ENCODE measurements at places on chromosomes 1 and 21.

DNA sequence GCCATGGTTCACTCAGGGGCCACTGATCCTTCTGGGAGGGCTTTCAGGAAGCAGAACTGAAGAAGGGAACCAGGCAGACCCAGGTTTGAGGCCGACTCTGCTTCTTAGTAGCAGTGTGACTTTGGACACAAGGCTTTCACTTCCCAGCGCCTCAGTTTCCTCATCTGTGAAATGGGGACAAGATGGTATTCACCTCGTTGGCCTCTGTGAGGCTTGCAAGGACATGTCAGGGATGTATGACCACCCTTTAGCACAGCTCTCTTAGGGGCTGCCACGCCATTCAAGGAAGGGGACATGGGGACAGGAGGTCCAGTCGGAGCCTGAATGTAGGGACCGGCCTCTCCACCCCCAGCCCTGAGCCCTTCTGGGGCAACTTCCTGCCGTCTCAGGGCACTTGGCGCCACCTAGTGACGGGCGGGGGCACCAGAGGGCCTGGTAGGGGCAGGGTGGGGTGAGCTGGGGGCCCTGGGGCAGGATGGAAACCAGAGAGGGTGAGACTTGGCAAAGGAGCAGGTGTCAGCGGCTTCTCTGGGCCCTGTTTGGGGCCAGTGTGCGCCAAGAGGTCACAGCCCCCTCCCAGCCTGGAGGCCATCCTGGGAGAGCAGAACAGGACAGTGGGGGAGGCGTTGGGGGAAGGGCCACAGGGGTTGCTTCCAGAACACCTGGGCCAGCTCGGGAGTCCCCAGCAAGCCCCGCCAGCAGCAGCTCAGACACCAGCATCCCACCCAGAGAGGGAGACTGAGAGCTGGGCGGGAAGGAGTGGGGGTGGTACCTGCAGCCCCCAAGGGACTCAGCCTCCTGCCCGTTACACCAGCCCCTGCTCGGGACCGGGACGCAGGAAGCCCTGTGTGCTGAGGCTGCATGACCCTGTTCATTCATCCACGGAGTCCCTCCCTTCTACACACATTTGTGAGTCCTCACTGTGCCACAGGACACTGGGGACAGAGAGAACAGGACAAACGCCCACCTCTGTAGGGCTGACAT lies 102.5 kb upstream of the TARDBP start:
- DNase-seq = peak; percentile 55

GRCh38 chr1:156838972-156839371 lies 19.9 kb downstream of the INSRR start:
- DNase-seq = no peak

- DNase-seq = no peak
These were observed 66.3 kb upstream of the LRRC8D start for GRCh38 chr1:89754518-89754917.

DNA sequence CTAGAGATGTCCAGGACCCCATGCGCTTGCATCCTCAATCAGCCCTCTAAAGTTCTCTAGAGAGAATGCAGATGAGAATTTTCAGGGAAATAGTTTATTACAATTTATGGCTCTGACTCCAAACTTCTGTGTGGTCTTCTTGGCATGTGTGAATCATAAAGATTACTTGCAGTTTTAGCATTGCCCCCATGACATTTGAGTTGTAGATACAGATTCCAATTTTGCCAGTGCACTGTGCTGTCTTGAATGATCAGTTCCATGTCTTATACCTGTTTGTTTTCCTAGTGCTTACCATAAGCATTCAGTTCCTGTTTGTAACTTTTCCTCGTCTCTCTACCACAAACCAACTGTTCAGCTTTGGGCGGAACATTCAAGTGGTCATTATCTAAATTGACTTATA lies 4.8 kb downstream of the KRTAP21-3 start:
- no peak for DNase-seq

- DNase-seq = no peak
These were observed 16.2 kb downstream of the SDCCAG8 start for GRCh38 chr1:243271996-243272395.

DNA sequence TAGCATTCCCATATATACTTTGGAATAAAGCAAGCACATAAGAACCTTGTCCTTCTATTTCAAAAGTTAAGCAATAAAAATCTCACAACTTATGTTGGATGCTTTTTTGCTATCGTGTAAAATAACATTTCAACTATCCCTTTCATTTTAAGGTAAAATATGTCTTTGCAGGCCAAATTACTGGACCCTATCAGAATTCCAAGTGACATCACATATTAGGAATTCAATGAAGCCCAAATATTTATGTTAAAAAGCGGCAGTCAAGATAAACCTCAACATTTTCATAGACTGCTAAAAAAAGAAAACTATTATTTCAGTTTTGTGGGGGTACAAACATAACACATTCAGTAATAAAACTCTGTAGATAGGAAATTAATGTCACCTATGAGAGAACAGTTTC lies 252.0 kb downstream of the KCTD3 start:
- no peak for DNase-seq

DNA sequence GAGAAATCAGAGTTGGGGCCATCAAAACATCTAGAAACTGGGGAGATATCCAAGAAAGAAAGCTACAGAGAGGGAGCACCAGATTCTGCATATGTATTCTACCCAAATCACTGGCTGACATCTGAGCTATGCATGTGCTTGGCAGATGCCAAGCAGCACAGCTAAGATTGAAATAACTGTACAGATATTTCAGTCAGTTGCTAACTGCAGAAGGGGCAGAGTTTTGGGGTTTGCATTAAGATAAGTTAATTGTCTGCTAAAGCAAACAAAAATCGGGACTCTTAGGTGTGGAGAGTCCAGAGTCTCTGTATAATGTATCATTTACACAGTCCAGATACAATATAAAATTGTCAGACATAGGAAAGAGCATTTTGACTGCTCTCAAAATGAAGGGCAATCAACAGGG lies 437.1 kb downstream of the PTBP2 start:
- DNase-seq = no peak

GRCh38 chr1:57324388-57324787 lies 99.5 kb downstream of the DAB1 start:
- DNase-seq = no peak

- DNase-seq = peak; percentile 94
These were observed at the start of gene LYPLA2 for GRCh38 chr1:23790696-23791515. LYPLA2 (plus strand) TSS chr1:23791145; CDS start chr1:23792683, 1,538 bp downstream.

DNA sequence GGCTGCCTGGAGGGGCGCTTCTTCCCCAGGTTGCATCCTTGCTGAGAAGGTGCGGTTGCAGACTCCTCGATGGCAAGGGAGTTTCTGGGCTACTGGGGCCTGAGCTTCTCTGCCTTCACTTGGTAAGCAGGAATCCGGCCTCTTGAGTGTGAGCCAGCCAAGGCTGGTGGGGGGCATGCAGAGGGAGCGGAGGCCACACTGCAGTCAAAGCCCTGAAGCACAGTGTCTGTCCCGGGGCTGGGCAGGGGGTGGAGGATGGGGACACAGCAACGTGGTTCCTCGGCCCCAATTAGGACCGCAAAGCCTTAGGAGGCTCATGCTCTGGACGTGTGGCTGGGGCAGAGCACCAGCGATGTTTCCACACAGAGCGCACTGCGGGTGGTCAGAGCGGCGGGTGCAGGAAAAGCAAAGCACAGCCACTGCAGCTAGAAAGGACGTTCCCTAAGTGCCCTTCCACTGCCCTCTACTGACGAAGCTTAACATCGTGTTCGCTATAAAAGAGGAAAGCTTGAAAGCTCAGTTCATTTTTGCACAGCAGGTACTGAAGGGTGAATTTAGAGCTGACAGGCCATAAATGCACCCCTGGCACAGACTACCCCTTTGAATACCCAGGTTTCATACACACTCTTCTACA lies 60.7 kb upstream of the COG2 start:
- peak; percentile 11 for DNase-seq

- peak; percentile 84 for DNase-seq
These were observed 3.9 kb upstream of the PGLYRP4 start for GRCh38 chr1:153352523-153352922.

GRCh38 chr1:41783189-41783639 lies 135.5 kb downstream of the HIVEP3 start:
- DNase-seq = peak; percentile 48

DNA sequence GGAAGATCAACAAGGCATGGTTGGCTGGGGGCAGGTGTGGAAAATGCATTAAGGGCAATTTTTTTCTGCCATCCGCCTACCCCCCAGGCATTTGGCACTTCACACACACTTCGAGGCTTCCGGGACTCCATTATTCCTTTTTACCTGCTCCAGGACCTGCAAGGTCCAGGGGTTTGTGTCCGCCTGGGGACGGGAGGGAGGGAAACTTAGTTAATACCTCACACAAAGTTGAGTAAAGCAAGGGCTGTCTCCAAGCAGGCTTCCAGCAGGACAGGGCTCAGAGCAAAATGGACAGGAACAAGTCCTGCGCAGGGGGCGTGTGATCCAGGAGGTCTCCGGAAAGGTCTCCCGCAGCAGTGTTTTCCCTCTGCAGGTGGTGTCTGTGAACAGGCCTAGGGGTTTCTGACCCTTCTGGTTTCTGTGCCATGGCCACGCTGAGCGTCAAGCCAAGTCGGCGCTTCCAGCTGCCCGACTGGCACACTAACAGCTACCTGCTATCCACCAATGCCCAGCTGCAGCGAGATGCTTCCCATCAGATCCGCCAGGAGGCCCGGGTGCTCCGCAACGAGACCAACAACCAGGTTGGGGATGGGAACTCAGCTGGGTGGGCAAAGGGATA lies 712 bp downstream of the TEKT2 start:
- DNase-seq = no peak

DNA sequence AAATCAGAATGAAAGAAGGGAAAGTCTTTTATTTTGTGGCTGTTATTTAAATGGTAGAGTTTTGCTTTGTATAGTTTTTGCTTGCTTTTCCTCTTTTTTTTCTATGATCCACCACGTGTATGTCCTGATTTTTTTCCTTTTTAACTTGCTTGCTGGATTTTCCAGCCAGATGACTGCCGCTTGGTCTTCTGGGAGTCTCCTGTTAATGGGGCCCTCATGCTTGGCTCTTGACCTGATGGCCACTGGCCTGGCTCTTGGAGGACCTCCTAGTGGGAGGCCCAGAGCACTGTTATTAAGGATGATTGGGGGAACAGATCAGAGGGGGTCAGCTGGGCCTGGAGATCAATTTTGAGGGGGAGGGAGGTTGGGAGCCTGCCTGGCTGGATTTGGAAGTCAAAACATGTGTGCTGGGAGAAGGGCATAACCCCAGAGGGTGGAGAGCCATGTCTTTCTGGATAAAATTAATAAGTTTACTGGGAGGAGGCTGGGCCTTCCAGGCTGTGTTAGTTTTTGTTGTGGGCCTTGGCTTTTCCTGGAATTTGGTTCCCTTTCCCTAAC lies 1.2 kb downstream of the FGGY start:
- no peak for DNase-seq

DNA sequence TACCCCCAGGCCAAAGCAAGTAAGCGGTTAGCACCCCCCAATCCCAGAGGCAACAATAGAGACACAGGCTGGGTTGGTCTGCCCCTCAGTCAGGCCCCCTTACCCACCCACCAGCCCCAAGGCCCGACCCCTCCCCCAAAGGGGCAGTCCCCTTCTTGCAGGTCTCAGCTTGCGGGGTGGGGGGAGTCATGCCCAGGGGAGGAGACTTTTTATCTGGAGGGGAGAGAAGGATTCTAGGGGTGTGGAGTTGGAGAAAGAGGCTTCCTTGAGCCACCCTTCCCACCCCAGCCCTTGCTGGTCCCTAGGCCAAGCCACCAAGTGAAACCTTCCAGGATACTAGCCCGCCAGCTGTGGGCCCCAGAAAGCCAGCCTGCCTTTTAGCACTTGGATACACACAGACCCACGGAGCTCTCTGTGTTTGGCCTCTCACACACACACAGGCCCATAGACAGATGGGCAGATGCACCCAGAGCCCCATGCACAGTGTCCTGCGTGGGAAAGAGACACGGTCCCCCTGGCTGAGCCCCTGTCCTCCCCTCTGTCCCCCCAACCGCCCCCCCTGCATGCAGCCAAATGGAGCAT lies 7.1 kb downstream of the TMEM54 start:
- DNase-seq = no peak

- DNase-seq = no peak
These were observed 154.6 kb downstream of the PLA2G4A start for GRCh38 chr1:186983327-186983726.

- DNase-seq = no peak
These were observed 394 bp upstream of the GRHL3 start for GRCh38 chr1:24318615-24319311.

DNA sequence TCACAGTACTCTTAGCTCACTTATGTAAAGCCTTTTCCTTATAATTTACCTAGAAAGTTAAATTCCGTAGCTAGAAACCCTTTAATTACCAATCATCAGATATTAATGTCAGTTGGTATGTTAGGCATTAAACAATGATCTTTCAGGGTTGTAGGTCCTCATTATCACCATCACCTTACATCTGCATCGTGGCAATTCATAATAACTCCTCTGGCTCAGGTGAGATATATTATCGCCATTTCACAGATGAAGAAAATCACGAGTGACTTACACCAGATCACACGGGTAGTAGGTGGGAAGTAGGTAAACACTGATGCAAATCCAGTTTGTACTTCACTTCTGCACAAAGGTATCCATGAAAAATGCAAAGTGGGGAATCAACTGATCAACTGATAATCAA lies 639 bp downstream of the NUP133 start:
- no peak for DNase-seq

DNA sequence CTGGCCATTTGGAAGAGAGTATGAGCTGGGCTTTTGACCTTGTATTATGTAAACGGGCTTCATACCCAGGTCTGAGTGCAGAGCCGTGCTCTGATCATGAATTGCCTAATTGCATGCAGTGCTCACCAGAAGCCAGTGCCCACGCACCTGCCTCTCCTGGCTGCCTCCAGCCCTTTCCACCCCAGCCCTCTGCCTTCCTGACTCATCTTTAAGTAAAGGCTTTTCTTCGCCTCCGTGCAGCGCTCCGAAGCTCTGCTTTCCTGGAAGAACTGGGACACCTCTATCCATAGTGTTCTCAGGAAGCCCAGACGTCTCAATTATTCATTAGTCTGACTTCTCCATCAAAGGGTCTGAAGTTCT lies 413.7 kb downstream of the PTPRU start:
- DNase-seq = no peak

DNA sequence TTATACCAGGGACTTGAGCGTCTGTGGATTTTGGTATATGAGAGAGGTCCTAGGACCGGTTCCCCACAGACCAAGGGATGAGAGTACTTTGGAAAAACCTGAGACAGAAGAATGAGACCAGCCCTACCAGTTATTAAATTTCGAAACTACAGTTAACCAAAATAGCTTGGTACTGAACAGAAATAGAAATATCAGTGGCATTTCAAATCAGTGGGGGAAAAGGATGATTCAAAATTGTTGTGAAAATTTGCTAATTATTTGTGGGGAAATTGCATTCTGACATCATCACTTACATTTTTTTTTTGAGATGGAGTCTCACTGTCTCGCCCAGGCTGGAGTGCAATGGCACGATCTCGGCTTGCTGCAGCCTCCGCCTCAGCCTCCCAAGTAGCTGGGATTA lies 8.2 kb downstream of the EXOC8 start:
- no peak for DNase-seq

- peak; percentile 94 for DNase-seq
These were observed 11.9 kb upstream of the CPLANE2 start for GRCh38 chr1:16248603-16249516.

DNA sequence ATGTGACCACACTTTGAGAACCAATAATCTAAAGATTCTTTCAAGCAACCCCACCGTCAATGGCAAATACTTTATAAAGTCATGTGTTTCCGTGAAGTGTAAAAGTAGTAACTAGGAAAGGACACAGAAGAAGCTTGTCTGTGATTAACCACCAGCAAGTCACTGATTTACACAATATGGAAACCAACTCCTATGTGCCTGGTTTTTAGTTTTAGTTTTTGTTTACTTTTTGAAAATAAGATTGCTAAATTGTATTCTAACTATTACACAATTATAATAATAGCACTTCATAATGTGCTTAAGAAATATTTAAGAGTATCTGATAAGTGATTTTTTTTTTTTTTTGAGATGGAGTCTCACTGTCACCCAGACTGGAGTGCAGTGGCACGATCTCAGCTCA lies 13.0 kb downstream of the FMO2 start:
- no peak for DNase-seq

All from NCI-H2081 (cell line).